ENCODE measurements at places on chromosomes 6 and 20. TPM values are rescaled to one million over a fixed set of nuclear protein-coding genes. Genes with fewer than 3 reads are reported as not detected.

The ABHD16B gene
- total RNA-seq = not detected

The IL20RA gene
- 39.5 TPM for total RNA-seq

The RFX6 gene
- total RNA-seq = not detected

The C6orf52 gene
- total RNA-seq = 1.8 TPM

The MYLK4 gene
- total RNA-seq = 1.3 TPM

The CEP250 gene
- total RNA-seq = 30.9 TPM

The SYNDIG1 gene
- total RNA-seq = 4.6 TPM

The STX11 gene
- 5.8 TPM for total RNA-seq

GRCh38 chr20:57921676-57922075 is 211.9 kb upstream of the PMEPA1 start:
- no peak for DNase-seq

DNA sequence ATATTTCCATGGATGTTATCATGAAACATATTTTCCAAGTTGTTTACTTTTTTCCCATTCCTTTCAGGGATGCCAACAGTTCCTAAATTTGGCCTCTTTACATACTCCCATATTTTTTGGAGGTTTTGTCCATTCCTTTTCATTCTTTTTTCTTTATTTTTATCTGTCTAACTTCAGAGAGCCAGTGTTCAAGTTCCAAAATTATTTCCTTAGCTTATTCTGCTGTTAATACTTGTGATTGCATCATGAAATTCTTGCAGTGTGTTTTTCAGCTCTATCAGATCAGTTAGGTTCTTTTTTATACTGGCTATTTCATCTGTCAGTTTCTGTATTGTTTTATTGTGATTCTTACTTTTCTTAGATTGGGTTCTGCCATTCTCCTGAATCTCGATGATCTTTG is 89.9 kb upstream of the TCF21 start:
- no peak for DNase-seq

- no peak for DNase-seq
These were observed 161.8 kb downstream of the MTHFD1L start for GRCh38 chr6:151027295-151027747.

DNA sequence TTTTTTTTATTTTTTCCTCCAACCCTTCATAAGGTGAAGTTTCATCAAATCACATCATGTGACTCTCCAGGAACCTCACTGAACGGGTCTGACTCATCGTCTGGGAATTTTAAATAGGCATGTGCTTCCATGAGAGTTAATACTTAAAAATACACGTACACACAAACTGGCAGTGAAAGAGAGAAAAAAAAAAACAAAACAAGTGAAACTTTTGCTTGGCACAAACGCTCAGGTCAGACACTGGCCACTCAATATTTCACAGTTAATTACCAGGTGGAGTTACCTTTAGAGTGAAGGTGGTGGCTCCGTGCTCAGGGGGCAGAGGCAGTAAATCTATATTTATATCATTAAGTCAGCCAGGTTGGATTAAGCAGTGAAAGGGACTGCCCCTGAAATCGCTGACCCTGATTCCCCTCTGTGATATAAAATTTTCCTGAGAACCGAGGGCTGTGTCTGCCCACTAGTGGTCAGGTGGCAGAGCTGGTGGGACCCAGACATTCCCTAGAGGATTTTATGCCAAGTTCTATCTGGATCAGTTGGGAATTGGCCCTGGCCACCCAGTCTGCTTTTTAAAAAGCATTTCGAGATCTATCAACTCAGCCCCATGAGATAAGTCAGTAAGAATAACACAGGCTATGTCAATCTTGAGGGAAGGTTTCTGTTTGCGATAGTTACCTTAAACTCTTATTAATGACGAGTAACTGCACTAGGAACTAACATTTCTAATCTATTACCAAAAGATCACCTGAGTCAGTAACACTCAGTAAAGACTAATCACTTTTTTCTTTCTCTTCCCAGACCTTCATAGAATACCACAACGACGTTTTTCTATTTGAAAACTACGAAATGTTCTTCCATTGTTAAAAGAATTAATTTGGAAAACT is 259.1 kb downstream of the HDGFL1 start:
- peak; percentile 59 for DNase-seq

DNA sequence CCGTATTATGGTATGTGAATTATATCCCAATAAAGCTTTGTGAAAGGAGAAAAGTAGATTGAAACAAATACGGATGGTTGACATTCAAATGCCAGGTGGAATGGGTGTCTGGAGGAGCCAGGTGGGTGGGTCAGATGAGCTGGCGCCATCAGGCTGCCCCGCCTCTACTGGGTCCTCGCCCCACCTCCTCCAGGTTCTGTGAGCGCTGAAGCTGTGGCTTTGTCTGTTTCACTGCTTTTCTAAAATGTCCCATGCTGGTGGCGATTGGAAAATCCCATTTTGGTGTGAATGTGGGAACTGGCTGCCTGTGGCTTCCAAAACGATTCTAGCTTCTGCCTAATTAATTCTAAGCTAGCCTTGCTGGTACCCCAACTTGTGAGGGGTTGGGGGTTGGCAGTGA is 16.5 kb downstream of the DUSP22 start:
- no peak for DNase-seq

DNA sequence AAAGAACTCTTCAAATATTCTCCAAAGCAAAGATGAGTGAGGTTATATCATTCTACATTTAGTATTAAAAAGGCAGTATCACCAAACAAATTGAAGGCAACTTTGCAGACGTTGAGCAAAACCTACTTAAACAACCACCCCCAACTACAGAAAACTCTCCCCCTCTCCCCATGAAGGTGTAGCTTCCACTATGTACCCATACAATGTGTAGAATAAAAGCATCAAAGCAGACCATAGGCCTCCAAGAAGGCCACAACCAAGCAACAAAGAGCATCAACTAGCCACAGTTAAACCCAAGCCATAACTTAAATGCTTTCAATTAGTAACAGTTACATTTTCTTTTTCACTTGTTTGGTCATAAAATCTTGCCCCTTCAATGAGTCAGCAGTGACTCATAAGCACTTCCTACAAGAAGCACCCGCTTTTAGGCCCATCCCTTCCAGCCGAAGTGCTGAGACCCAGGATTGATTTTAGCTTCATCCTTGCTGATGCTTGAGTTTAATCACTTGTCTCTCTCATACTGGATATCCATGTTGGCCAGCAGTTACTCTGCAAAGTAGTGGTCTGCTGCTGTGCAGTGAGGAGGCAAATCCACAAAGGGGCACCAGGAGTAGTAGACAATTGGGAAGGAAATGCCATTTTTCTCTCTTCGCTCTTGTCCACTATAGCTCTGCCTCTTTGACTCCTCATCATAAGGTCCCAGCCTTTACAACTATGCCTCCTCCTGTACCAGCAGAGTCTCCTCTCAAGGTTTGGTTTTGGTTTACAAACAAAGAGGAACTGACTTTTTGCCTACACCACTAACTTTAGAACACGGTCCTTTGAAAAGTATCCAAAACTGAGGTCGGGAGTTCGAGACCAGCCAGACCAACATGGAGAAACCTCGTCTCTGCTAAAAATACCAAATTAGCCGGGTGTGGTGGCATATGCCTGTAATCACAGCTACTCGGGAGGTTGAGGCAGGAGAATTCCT is 8.4 kb upstream of the NUP153 start:
- no peak for DNase-seq

- DNase-seq = no peak
These were observed 170.0 kb downstream of the FOXA2 start for GRCh38 chr20:22414305-22414742.

DNA sequence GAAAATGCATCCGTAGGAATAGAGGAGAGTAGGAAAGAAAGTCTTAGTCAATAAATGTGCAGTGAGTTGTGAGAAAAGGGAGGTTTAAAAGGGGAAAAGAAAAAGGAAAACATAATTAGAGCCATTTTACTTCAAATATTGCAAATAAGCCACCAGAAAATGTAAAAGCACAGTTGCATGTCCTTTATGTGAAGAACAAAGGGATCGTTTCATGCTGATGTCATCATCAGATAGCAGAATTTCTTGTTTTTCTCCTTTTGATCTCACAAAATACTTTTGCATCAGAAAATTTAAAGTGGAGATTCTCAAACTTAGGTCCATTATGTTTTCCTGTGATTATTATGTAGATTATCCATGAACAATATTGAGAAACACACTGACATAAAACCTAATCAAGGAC is 166.7 kb downstream of the HAO1 start:
- DNase-seq = no peak

- DNase-seq = no peak
These were observed 93.7 kb downstream of the ASXL1 start for GRCh38 chr20:32451682-32452461.

GRCh38 chr6:129515004-129515403 is 195.0 kb downstream of the ARHGAP18 start:
- DNase-seq = no peak

GRCh38 chr6:149028767-149029405 is 282.1 kb downstream of the UST start:
- peak; percentile 74 for DNase-seq

DNA sequence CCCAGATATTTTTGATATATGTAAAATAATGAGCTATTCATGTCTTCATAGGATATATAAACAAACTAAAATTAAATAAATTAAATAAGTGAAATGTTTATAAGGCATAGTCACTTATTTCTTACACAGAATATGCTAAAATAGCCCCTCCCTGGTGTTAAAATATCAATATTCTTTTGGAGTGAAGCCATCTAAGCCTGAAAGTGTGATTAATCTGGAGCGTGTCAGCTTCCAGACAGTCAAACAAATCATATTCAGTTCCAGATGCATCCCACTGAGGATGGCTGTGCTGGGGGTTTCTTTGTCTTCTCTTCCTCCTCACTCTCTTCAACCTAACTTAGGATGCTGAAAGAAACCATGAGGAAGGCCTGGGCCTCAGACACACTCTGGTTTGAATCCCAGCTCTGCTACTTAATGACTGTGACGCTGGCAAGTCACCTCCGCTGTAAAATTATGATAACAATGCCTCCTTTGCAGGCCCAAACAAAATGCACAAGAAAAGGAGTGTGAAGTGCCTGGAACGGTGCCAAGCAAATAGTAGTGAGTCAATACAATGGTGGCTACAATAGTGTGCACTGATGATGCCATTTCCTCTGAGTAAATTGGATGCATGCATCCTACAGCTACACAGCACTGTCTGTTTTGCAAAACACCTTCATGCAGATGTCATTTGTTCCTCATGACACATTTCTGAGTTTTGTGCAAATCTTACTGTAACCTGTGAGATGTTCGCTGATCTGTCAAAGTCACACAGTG is 161.4 kb downstream of the FOXC1 start:
- no peak for DNase-seq

- DNase-seq = no peak
These were observed 6.1 kb downstream of the TRIM10 start for GRCh38 chr6:30154709-30155519.

GRCh38 chr6:40116832-40117231 is 182.6 kb upstream of the MOCS1 start:
- no peak for DNase-seq

DNA sequence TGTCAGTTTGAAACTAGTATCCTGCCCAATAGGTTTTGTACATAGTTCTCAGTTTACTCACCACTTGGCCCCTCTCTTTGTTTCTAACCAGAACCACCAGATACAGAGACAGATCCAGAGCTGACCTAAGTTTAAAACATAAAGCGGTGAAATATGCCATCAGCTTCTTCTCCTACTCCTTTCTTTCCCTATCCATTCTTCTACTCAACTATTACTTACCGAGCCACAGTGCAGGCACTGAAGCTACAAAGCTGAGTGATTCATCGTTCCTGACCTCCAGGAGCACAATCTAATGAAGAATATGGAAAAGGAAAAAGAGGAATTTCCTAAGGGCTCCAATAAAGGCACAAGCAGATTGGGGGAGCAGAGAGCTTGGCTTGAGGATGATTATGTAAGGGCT is 286.0 kb downstream of the FOXC1 start:
- no peak for DNase-seq

DNA sequence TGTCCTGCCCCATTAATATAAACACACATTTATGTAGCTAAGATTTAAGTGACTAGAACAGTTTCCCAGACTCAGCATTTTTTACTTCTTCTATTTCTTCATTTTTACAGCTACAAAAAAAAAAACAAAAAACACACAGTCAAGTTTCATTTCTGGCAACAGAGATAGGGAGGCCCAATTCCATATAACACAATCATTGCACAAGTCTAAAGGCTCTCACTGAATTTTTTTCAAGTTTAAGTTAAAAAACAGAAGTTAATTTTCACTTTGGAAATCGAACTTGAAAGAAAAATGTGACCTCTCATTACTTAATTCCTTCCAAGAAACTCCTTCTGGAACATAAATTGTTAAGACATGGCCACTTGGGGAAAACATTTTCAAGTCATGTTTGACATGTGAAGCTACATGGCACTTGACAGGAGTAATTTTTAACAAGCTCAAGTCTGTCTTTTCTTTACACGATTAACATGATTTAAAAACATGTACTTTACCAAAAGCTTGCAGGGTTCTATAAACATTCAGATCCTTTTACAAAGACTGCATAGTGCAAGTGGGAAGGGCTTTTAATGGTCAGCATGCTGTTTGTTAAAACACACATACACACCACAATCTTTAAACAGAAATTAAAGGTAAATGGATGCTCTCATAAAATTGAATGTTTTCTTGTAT is 100.1 kb upstream of the CCDC28A start:
- no peak for DNase-seq

GRCh38 chr6:137699031-137699683 is 167.9 kb upstream of the TNFAIP3 start:
- DNase-seq = no peak

DNA sequence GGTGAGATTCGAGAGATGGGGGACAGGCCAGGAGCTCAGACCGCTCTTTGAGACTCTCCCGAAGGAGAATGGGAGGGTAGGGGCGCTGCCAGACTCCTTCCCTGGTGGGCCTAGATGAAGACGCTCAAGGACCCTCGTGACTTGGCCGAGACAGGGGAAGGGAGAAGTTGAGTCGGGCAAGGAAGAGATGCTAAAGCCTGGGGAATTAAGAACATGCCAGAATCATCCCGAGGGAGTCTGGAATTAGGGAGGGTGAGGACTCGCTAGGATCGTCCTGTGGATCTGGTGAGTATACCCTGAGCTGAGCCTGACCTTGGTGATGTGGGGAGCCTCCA is 529 bp downstream of the UBE2C start:
- no peak for DNase-seq

GRCh38 chr6:139549561-139550070 is 175.2 kb upstream of the CITED2 start:
- no peak for DNase-seq

- DNase-seq = no peak
These were observed 8.9 kb upstream of the TMEM14C start for GRCh38 chr6:10713962-10714361.

DNA sequence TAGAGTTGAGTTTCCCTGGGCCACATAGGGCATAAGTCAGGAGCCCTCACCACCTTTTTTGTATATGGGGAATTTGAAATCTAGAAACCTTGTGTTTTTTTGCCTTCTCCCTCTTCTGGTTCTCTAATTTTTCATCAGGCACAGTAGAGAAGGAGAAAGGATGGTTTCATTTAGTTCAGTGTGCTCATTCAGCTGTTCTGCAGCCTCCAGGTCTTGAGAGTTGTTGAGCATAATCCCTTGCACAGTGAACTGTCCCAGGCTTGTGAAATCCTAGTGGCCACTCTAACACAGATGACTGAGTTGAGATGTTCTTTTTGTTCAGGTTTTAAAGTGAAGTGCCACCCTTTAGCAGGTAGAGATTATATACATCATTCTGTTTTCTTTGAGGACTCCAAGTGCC is 183.5 kb downstream of the CDKAL1 start:
- no peak for DNase-seq

Measured in ureter (tissue), 1 donor.